ENCODE measurements at places on chromosomes 7 and 10. TPM values are rescaled to one million over a fixed set of nuclear protein-coding genes. Genes with fewer than 3 reads are reported as not detected.

The PRPS1L1 gene
- not detected for total RNA-seq

The POM121 gene
- 1.8 TPM for total RNA-seq

The HSPA12A gene
- total RNA-seq = 16.1 TPM

DNA sequence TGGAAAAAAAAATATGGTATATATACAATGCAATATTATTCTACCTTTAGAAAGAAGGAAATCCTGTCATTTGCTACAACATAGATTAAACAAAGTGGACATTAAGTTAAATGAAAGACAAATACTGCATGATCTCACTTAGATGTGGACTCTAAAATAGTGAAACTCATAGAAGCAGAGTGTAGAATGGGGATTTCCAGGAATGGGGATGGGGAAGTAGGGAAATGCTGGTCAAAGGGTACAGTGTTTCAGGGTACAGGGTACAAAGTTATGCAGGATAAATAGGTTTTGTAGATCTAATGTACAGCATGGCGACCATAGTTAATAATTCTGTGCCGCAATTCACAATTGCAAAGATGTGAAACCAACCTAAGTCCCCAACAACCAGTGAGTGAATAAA, 385.5 kb downstream of the SFMBT2 start:
- no peaks in the 10 kb centered on the region for H3K36me3 ChIP-seq
- no peaks in the 10 kb centered on the region for H3K4me1 ChIP-seq
- no peak overlapping the region for H3K27ac ChIP-seq
- H3K27me3 ChIP-seq = no peaks in the 10 kb centered on the region
- no peak for DNase-seq
- no peak overlapping the region for H3K4me3 ChIP-seq

- peak overlapping the region; percentile 64 for H3K27ac ChIP-seq
- peak; percentile 54 for DNase-seq
- H3K4me1 ChIP-seq = peaks cover 11% of the 10 kb centered on the region
- H3K27me3 ChIP-seq = no peaks in the 10 kb centered on the region
Measured at GRCh38 chr10:70145666-70146488, 623 bp downstream of the TYSND1 start.

- no peaks in the 10 kb centered on the region for H3K36me3 ChIP-seq
- no peaks in the 10 kb centered on the region for H3K27me3 ChIP-seq
- no peak for DNase-seq
Measured at GRCh38 chr7:28579571-28579970, 167.3 kb downstream of the CREB5 start.

DNA sequence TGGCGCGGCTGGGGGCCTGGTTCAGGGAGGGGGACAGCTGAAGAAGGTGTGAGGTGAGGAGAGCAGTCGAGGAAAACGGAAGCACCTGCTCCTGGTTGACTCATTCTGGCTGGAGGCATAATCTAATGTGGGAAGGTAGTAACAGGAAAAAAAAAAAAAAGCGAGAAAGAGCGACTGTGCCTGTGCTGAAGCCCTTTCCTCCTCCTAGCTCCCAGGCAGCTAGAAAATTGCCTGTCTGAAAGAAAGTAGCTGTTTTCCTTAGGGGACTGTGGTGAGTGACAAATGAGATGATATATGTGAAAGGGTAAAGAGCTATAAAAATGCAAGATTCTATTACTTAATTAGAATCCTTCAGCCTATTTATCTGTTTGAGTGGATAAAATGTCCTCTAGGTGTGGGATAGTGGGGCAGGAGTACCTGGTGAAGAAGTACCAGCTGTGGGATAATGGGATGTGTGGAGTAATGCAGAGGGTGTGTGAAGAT, 4.9 kb upstream of the MEST start:
- no peak overlapping the region for H3K27ac ChIP-seq
- H3K4me1 ChIP-seq = peaks cover 9% of the 10 kb centered on the region
- no peaks in the 10 kb centered on the region for H3K36me3 ChIP-seq
- H3K27me3 ChIP-seq = peaks cover 5% of the 10 kb centered on the region
- no peak overlapping the region for H3K4me3 ChIP-seq

GRCh38 chr7:51693258-51693657, 376.6 kb upstream of the COBL start:
- no peak overlapping the region for H3K27ac ChIP-seq
- H3K27me3 ChIP-seq = no peaks in the 10 kb centered on the region
- H3K4me3 ChIP-seq = no peak overlapping the region
- no peaks in the 10 kb centered on the region for H3K4me1 ChIP-seq

GRCh38 chr7:51591223-51591622, 274.6 kb upstream of the COBL start:
- no peak overlapping the region for H3K4me3 ChIP-seq
- H3K27me3 ChIP-seq = no peaks in the 10 kb centered on the region
- H3K36me3 ChIP-seq = no peaks in the 10 kb centered on the region

- H3K4me3 ChIP-seq = no peak overlapping the region
- no peaks in the 10 kb centered on the region for H3K27me3 ChIP-seq
- peaks cover 11% of the 10 kb centered on the region for H3K36me3 ChIP-seq
- no peak for DNase-seq
- H3K27ac ChIP-seq = no peak overlapping the region
Measured at GRCh38 chr7:139782932-139783331, 5.1 kb upstream of the HIPK2 start.

All from IMR-90 (cell line).